Stimulated activated CD8-positive, alpha-beta memory T cell treated with anti-CD3 and anti-CD28 coated beads, Interleukin-15, amount 100 ng/mL, for 24 hours (primary cell): ENCODE measurements at places on chromosomes 5 and 9.

GRCh38 chr9:20844916-20845315 is 160.9 kb downstream of the FOCAD start:
- DNase-seq = no peak

DNA sequence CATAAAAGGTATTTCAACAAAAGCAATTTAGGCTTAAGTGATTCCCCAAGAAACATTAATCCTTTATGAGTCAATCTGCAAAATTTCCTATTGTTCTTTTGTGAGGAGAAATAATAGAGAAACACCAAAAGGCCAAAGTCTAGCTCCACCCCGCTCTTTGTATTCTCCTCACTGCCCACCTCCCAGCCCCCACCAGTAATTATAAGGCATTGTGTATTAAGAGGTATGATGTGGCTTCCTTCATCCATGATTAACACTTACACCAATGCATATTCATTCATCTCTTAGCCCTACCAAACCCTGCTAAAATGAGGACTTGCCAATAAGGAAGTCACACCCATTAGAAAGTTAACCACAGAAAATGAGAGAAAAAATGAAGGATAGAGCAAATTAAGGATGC is 105.3 kb upstream of the SPATA31D4 start:
- DNase-seq = no peak

DNA sequence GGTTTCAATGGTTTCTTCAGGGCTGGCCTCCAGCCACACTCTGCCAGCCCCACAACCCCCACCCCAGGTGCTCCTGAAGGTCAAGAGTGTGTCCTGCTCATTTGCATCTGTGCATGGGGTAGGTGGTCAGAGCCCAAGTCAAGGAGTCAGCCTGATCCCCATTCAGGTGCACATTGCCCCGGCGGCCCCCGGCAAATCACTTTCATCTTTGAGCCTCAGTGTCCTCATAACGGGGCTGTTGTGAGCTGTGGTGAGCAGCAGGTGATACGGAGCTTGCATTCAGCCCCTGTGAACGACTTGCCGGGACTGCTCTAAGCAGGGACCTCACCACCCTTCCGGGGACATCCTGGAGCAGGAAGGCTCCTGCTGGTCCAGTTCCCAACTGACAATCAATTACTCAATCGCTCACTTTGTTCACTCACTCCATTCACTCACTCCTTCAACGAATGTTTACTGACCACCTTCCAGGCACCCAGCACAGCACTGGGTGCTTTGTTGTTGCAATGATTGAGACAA is 93.2 kb upstream of the CPEB4 start:
- DNase-seq = no peak

- DNase-seq = no peak
Measured at GRCh38 chr9:131181091-131181681, 55.8 kb downstream of the NUP214 start.

GRCh38 chr5:115170929-115171510 is 1.3 kb upstream of the TRIM36 start:
- no peak for DNase-seq

DNA sequence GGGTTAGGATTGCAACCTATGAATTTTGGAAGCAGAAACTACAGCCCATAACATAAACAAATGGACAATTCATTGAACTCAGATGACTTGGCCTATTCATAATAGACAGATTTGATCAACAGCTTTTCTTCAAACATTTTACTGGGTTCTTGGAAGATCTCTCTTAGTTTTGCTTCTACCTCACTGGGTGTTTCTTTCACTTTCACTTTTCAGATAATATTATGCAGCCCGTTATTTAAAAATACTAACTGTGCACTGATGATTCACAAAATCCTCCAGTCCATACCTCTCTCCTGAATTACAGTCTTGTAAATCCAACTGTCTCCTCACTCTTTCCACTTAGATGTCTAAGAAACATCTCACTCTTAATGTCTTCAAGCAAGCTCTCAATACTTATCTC is 183.5 kb upstream of the IRX1 start:
- no peak for DNase-seq

GRCh38 chr9:70859694-70860093 is 261.7 kb downstream of the TRPM3 start:
- DNase-seq = no peak

- DNase-seq = no peak
Measured at GRCh38 chr9:33762343-33762742, 33.0 kb upstream of the PRSS3 start.

- no peak for DNase-seq
Measured at GRCh38 chr5:173025651-173026050, 30.5 kb upstream of the CREBRF start.

DNA sequence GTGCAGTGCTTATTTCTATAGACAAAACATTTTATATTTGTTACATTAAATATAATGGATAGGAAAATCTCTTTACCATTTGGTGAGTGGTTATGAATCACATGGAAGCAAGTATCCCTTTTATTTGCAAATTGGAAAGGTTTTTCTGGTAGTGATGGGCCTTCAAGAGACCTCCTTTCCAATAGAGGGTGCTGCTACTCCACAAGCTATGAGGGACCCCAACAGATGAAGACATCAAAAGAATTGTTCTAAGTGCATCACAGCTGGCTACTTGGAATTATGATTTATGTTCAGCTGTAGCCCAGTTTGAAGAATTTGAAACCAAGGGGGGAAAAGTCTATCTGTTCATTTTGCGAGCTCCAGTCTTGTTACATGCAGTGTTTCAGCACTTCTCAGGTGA is 493.7 kb upstream of the SGCD start:
- DNase-seq = no peak

DNA sequence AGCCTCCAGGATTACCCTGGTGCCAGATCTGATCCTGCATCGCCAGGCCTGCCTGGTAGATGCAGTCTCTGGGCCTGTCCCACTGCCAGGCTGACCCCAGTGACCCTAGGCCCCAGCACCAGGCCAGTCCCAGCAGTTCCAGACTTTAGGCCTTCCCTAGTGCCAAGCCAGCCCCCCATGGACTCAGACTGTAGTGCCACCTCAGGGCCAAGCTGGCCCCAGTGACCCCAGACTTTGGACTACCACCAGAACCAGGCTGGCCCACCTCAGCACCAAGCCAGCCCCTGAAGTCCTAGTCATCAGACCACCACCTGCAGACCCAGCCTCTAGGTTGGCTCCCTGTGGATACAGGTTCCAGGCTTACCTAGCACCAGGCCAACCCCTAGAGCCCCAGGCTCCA is 142.5 kb downstream of the PJA2 start:
- no peak for DNase-seq

- DNase-seq = no peak
Measured at GRCh38 chr5:10387690-10388089, 34.2 kb downstream of the MARCHF6 start.

- no peak for DNase-seq
Measured at GRCh38 chr9:6641056-6641455, 4.5 kb downstream of the GLDC start.

DNA sequence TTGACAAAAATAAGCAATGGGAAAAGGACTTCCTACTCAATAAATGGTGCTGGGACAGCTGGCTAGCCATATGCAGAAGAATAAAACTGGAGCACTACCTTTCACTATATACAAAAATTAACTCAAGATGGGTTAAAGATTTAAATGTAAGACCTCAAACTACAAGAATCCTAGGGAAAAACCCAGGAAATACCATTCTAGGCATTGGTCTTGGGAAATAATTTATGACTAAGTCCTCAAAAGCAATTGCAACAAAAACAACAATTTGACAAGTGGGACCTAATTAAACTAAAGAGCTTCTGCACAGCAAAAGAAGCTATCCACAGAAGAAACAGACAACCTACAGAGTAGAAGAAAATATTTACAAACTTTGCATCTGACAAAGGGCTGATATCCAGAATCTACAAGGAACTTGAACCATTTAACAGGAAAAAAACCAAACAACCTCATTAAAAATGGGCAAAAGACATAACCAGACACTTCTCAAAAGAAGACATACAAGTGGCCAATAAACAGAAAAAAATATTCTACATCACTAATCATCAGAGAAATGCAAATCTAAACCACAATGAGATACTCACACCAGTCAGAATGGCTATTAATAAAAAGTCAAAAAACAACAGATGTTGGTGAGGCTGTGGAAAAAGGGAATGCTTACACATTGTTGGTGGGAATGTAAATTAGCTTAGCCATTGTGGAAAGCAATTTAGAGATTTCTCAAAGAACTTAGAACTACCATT is 75.2 kb upstream of the CPEB4 start:
- no peak for DNase-seq
